Hepatocyte (in vitro differentiated cells): ENCODE measurements at places on chromosomes 5 and 9. TPM values are rescaled to one million over a fixed set of nuclear protein-coding genes. Genes with fewer than 3 reads are reported as not detected.

The TMEM8B gene
- 7.5 and 12.3 TPM in 2 replicates for total RNA-seq

DNA sequence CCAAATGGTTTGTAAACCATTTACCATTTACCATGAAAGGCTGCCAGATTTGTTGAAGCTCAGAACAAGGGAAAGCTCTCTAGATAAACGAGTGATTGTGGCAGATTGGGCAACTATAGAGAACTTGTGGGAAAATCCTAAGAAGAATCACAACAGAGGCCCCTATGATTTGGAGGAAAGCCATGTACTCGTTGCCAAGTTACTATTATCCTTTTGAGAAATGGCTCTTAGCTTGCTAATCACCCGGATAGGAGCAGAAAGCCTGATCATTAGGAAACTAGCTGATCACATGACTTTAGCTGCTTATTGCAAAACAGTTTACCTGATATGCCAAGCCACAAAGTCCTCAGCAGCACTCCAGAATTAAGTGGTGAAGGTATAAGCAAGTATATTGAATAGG lies 23.5 kb upstream of the ATG10 start:
- H3K27me3 ChIP-seq = no peaks in the 10 kb centered on the region
- DNase-seq = peak; percentile 12
- no peak overlapping the region for H3K27ac ChIP-seq
- no peak overlapping the region for H3K4me3 ChIP-seq

GRCh38 chr9:17875886-17876285 lies 297.0 kb downstream of the SH3GL2 start:
- H3K27me3 ChIP-seq = no peaks in the 10 kb centered on the region
- H3K4me3 ChIP-seq = no peak overlapping the region
- no peaks in the 10 kb centered on the region for H3K36me3 ChIP-seq
- H3K27ac ChIP-seq = no peak overlapping the region

- H3K27me3 ChIP-seq = no peaks in the 10 kb centered on the region
- no peak for DNase-seq
- H3K4me1 ChIP-seq = peaks cover 5% of the 10 kb centered on the region
Observed at GRCh38 chr5:146699138-146699537, 179.4 kb downstream of the PPP2R2B start.

The PCDHA6 gene
- 3.2 and 3.4 TPM in 2 replicates for total RNA-seq

GRCh38 chr9:34371886-34372466 lies 4.7 kb downstream of the MYORG start:
- H3K36me3 ChIP-seq = no peaks in the 10 kb centered on the region
- H3K27ac ChIP-seq = no peak overlapping the region
- H3K4me3 ChIP-seq = no peak overlapping the region
- no peaks in the 10 kb centered on the region for H3K27me3 ChIP-seq

DNA sequence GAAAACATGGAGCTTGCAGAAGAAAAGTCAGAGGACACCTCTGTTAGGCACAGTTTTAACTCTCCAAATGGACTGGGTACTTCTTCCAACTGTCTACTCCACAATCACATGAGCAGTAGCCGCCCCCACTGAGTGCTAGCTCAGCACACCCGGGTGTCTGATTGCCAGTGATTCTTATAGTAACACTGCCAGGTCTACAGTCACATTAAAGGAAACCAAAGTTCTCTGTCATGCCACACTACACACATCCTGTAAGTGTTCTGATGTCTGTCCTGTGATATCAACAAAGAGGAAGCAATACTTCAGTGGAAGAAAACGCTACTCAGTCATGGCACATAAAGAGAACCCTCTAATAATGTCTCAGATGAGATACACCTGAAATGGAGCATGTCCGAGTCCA lies at the start of gene HAVCR2:
TSS of gene HAVCR2 (minus strand) at position 69 of the 400 bp plus-strand sequence. CDS start at position 8, 61 bp downstream.
- H3K4me3 ChIP-seq = no peak within 1 kb of the TSS
- no peaks in the 10 kb centered on the region for H3K4me1 ChIP-seq
- H3K36me3 ChIP-seq = no peaks in the 10 kb centered on the region
